SK-N-DZ (cell line): ENCODE measurements at places on chromosomes 2 and 18.
A peak's percentile ranks its signal among the peaks of the same experiment; 100 is the strongest.

- no peak for DNase-seq
Measured at GRCh38 chr2:98924910-98925309, 11.1 kb downstream of the CRACDL start.

DNA sequence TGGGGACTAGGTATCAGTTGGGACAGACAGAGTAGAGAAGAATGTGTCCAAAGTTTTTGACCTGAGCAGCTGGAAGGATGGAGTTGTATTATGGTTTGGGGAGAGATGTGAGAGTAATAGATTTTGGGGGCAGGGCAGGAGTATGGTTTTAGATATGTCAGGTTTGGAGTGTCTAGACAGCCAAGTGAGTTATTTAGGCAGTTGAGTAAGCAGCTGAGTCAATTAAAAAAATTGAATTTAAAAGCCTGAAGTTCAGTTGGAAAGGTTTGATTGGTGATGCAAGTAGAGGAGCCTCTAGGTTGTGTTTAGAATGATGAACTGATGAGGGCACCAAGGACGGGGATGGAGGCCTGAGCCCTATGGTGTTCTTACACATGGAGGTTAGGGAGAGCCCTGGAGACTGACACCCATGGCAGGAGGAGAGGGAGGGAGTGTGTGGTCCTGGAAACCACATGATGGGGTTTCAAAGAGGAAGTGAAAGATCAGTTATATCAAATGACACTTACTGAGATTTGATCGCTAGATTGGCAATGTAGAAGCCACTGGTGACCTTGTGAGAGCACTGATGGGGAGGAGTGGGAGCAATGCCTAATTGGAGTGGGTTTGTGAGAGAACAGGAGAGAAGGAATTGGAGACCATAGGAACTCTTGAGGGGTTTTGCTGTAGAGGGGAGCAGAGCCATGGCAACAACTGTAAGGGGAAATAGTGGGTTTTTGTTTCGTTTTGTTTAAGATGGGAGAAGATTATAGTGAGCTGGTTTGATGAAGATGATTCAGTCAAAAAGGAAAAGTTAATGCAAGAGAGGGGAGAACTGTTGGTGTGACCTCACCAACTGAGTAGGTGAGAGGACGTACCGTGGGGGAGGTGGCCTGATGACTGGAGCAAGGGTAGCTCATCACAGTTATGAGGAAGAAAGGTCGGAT is 10.3 kb downstream of the ITGA6 start:
- DNase-seq: no peak

GRCh38 chr18:62588217-62588616 is 65.4 kb downstream of the ZCCHC2 start:
- no peak for DNase-seq

- DNase-seq: no peak
Measured at GRCh38 chr2:224552771-224553170, 32.4 kb downstream of the CUL3 start.

- no peak for DNase-seq
Measured at GRCh38 chr2:144509879-144510221, 10.1 kb downstream of the ZEB2 start.

GRCh38 chr18:9561759-9562158 is 52.6 kb downstream of the PPP4R1 start:
- DNase-seq: no peak

DNA sequence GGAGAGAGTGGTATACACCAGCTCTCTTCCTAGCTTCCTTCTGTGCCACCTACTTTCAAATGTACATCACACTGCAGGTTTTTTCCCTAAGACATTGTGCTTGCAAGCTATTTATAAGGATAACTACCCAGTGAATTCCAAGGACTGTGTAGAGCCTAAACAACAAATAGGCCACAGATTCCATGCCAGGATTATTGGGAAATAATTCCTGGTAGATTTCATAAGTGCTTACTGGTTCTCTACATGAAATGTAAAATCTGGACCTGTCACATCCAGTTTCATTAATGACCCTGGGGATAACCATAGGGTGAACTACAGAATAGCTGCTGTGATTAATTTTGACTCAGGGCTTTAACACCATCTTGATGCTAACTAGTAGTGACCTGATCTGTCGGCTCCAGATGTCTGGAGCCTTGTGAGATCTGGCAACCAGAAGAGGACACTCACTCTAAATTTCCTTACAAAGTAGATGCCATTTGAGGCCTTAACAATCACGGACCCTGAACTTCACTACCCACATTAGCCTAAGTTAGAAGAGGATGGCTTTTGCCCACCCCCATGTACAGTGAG is 34.3 kb upstream of the LGALSL start:
- no peak for DNase-seq

DNA sequence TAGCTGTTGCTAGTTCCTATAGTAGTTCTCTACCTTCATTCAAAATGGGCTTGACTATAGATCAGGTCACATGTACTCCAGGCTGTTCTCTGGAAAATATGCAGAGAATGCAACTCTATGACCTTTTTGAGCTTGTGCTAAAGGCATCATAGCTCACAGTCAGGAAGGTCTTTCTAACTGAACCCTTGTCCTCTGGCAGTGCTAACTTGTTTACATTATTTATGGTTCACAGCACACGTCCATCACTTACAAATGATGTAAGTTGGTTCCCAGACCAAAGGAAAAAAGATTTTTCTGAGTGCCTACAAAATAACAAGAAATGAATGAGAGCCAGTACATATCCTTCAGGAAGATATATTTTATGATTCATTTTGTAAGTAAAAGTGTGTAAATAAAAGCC is 236.1 kb downstream of the GCA start:
- no peak for DNase-seq

DNA sequence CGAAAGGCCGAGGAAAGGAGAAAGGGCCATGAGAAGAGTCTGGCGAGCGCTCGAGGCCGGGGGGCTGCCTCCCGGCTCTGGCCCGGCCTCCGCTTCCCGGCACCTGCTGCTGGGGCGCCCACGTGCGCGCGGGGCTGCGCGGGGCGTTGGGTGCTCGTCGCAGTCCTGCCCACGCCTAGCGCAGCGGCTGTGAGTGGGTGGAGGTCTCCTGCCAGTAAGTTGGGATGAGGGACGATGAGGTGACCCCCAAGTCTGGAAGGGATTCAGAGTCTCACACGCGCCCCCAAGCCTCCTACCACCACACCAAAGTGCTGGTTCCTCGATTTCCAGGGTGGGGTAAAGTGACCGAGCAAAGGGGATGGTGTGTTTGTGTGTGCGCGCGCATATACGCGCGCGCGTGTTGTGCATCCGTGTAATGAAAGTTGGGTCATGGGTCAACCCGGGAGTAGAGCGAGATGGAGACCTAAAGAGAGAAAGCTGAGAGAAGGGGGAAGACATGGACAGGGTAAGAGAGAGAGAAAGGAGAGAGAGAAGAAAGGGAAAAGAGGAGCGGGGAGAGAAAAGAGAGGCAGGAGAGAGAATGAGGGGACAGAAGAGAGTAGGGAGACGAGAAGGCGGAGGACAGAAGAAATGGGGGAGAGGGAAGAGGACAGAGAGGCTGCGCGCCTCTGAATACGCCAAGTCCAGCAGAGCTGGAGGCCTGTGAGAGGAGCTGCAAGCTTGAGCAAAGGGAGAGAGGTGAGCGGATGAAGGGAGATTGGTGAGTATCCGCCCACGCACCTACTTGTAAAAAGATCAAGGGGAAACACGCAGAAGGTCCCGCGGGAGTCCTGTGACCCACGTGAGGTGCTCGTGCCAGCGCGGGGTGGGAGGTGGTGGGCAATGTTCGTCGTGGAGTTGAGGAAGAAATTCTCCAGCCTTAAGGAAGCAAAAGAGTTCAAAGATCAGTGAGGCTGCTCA is 1.7 kb upstream of the NETO1 start:
- DNase-seq: no peak

- DNase-seq: no peak
Measured at GRCh38 chr2:201188449-201188848, 5.5 kb downstream of the CASP10 start.

DNA sequence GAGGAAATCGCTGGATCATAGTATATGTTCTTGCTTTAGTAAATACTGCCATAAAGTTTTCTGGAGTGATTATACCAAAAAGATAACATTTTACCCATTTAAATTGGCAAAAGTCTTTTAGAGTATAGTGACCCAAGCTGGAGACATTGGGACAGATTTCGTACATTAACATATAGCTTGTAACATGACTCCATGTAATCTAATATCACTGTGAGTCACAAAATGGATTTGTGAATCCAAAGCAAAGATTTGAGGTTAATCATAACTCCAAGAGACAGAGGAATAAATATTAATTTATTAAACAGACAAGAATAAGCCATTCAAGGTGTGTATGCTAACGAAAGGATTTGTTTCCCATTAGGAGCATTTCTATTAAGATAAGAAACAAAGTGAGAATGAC is 45.0 kb upstream of the RMP24 start:
- no peak for DNase-seq

- DNase-seq: no peak
Measured at GRCh38 chr2:162435676-162436075, 91.7 kb downstream of the GCA start.

DNA sequence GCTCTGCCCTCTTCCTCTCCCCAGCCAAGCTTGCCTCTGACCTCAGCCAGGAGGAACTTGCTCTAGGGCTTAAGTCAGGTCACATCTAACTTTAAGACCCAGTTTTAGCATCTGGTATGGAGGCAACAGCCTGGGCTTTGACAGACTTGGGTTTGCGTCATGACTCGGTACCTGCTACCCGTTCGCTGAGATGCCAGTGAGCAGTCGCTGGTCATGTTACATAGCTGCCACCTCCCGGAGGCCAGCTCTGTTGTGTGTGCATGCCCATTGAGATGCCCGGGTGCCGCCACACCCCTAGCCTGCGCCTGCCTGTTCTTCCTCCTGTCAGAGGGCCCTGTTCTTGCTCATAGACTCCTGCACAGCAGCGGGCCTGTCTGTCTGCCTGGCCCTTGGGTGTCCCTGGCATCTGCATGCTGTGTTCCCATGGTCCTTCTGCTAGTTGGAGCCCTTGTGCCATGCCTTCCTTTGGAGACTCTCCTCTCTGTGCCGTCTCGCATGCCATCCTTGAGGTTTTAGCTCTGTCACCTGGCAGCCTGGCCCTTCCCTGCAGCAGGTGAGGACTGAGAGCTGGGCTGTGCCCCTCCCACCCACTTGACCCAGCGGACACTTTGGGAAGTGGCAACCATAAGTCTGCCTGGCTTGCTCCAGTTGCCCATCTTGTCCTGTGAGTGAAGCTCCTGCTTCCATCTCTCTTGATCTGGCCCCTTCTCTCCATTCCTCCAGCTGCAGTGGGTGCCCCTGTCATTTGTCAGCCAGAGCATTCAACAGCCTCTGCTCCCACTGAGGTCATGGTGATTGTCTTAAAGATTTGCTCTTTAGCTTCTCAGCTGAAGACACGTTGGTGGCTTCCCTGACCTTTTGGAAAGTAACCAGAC is 24.9 kb downstream of the ASAP2 start:
- DNase-seq: peak; percentile 57

- no peak for DNase-seq
Measured at GRCh38 chr2:15954761-15955160, 14.4 kb downstream of the MYCN start.

- DNase-seq: no peak
Measured at GRCh38 chr2:130848526-130849210, 12.0 kb downstream of the ARHGEF4 start.

- no peak for DNase-seq
Measured at GRCh38 chr2:240921995-240922244, 15.8 kb downstream of the CROCC2 start.

DNA sequence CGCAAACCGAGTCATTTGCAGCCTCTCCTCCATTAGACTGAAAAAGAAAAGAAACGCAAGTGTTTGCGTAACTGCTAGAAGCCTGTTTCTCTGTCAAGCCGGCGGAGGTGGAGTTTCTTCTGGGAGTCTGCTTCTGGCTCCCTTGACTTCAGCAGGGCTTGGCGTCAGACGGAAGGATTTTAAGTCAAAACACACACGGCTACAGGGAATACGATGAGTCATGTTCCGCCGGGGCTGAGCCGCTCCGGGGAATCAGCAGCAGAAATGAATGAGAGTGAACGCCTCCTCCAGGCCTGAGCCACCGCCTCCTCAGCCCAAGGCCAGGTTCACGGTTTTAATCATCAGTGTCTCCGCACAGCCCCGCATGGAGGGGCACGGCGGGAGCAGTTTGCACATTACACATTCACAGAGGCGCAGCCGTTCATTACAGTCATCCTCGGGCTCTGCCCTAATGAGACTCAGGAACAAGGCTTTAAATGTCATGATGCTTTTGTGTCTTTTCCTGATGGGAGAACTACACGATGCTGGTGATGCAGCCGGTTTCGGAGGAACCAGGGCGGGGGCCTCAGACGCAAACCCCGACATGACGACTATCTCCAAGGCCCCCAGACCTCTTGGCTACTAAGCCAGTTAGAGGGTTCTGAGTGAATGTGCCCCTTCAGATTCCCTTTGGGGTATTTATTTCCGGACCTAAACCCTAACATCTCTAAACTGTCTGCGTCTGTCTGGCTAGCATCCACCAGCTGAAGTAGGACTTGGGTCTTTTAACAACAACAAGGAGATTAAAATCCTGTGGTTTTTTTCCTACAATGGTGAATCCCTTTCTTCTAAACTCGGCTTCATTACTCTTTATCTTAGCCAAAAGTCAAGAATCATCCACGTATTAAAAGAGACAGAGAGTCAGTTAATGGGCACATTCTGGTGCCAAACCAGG is 11.1 kb upstream of the SCG2 start:
- peak; percentile 84 for DNase-seq

- no peak for DNase-seq
Measured at GRCh38 chr2:107303964-107304363, 418.0 kb upstream of the ST6GAL2 start.

DNA sequence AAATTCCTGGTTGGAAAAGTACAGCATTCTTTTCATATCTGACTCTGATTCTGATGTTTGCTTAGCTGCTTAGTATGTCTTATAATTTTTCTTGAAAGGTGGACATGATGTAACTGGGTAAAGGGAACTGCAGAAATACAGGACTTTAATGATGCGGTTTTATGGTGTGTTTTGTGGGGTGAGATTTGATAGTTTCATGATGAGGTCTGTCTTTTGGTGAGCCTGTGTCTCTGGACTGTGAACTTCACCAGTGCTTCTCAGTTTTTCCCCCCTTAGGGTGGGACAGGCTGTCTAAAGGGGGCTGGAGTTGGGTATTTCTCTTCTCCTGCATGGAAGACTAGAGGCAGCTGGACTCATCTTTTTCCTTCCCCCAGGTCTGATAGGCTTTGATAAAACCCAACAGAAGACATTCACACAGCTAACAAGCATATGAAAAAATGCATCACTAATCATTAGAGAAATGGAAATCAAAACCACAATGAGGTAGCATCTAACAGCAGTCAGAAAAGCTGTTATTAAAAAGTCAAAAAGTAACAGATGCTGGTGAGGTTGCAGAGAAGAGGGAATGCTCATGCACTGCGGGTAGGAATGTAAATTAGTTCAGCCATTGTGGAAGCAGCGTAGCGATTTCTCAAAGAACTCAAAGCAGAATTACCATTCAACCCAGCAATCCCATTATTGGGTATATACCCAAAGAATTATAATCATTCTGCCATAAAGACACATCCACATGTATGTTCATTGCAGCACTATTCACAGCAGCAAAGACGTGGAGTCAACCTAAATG is 77.6 kb downstream of the EPC2 start:
- no peak for DNase-seq

GRCh38 chr2:134324947-134325346 is 71.1 kb downstream of the MGAT5 start:
- no peak for DNase-seq
